ENCODE measurements at places on chromosomes 6 and 20.

GRCh38 chr6:73452107-73452461 lies at the start of gene CGAS:
Gene CGAS (minus strand): TSS chr6:73452297. CDS start chr6:73452181, 116 bp downstream.
- DNase-seq = peak; percentile 50

DNA sequence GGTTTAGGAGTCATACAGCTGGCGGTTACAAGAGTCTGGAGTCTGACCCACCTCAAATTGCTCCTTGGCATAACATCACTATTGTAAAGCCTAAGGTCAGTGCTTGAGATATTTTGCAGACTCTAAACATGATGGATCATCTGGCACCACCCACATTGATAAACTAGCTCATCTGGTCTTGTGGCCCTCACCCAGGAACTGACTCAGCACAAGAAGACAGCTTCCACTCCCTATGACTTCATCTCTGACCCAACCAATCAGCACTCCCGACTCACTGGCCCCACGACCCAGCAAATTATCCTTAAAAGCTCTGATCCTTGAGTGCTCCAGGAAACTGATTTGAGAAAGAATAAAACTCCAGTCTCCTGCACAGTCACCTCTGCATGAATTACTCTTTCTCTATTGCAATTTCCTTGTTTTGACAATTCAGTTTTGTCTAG lies 115.9 kb downstream of the CD24 start:
- peak; percentile 66 for DNase-seq

DNA sequence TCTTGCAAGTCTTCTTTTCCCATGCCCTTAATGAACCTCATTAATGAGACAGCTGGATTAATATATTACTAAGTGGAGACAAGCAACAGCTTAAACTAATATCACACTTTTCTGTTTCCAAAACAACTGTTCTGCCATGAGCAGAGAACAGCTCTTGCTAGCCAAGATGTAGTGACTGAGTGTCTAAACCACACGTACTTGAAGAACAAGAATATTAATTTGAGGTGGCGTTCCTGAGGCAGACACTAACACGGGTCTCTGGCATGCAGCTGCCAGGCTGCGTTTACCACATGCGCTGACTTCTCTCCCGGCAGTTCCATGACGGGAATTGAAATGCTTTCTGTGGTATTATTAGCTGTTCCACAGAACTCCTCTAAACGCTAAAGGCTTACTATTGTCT lies 80.6 kb downstream of the FNDC1 start:
- DNase-seq = no peak

GRCh38 chr20:59137532-59137931 lies 26.1 kb upstream of the ZNF831 start:
- no peak for DNase-seq

DNA sequence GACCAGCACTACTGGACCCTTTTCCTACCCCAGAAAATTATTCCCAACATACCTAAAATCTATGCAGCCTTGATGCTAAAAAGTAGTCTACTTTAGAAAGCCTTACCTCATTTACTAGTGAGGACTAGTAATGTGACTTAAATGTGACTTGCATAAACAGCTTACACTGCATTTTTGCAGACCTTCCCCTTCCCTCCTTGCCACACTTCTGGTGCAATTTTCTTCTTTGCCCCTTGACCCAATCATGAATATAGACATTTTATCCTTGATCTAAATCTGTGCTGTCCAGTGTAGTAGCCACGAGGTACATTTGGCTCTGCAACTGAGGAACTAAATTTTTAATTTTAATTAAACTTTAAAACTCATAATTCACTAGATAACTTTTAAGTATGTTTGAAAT lies 7.0 kb upstream of the ZKSCAN8 start:
- no peak for DNase-seq

GRCh38 chr6:8064638-8065518 lies 689 bp upstream of the BLOC1S5 start:
- no peak for DNase-seq

- DNase-seq = peak; percentile 63
These were observed 38.5 kb upstream of the OGFRL1 start for GRCh38 chr6:71250099-71250602.

Data from stromal cell of bone marrow (primary cell).